Activated B cell treated with CpG ODN at 0.5 μM for 24 hours (primary cell): ENCODE measurements at places on chromosomes 11 and 22.

- DNase-seq, result no peak
Observed at GRCh38 chr22:45777046-45777851, 105.6 kb downstream of the ATXN10 start.

GRCh38 chr11:59187587-59187986 is 15.7 kb downstream of the DTX4 start:
- no peak for DNase-seq

DNA sequence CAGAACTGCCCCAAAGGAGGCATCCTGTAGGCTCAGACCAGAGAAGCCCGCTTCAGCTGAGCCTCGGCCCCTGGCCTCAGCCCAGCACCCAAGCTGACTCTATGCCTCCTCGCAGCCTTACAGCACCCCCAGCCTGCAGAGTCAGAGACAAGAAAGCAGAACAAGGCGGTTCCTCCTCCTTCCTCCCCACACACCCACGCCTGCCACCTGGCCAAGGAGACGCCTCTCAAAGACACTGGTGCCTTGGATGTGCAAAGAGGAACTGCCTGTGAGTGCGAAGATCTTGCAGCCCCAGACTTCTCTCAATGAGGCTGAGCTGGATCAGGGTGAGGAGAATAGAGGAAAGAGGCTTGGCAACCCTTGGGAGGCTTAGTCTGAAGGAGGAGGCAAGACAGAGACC is 60.2 kb downstream of the PDE2A start:
- peak; percentile 61 for DNase-seq

GRCh38 chr11:3642071-3642951 is 519 bp upstream of the ART5 start:
- DNase-seq, result no peak

GRCh38 chr11:13480198-13480597 is 15.6 kb downstream of the PTH start:
- no peak for DNase-seq

DNA sequence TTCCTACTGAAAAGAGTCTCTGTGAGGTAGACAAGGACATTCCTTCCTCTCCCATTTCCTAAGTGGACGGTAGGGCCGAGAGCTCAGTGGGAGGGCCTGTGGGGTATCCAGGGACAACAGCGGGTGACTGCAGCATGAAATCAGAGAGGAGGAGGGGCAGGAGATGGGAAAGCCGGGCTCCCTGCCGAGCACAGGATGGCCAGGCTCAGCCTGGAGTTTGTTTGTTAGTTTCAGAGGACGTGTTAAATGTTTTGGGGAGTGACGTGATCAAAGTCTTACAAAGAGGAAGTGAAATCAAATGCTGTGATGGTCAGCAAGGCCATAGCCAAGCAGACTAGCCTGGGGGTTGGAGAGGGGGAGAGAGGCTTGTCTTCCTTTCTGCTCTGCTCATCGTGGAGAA is 152.7 kb downstream of the ADAMTS15 start:
- DNase-seq, result no peak

DNA sequence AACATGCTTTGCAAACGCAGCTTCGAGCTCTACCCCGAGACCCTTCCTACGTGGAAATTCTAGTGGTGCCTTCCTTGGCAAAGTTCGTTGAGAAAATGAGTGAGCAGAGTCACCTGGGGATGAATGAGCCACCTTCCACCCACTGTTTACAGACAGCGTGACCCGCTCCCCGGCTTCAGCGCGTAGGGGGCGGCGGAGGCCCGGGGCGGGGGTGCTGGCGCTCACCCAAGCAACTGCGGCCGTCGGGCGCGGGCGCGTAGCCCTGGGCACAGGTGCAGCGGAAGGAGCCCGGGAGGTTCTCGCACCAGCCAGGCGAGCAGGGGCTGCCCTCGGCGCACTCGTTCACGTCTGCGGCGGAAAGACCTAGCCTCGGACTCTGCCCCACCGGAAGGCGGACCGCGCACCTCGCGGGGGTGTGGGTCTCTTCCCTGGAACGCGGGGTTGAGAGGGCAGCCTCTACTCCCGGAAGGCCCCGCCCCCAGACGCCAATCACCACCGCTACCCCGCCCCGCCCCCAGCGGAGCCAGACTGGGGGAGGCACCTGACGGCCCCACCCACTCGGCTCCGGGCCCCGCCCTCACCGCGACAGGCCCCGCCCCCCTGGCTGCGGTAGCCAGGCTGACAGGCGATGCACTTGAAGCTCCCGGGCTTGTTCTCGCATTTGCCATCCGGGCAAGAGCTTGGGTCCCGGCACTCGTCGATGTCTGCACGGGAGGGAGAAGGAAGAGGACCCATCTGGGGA is 11.8 kb downstream of the LTBP3 start:
- DNase-seq, result peak; percentile 99

GRCh38 chr11:107683061-107683460 is 28.8 kb downstream of the SLN start:
- no peak for DNase-seq

DNA sequence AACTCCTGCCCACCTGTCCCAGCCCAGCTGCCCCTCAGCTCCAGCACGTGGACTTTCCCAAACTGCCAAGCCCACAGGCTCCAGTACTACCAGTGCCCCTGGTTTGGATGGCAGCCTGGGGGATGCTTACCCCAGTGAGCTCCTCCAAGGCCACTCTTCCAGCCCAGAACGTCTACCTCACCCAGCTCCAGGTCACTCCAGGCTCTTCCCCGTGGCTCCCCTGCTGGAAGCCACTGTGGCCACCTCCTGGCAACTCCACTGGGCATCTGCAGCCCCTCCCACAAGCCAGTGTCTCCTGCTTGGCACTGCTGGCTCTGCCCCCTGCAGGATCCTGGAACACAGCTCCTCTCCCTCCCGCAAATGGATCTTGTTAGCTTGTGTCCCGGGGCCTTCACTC is 29.3 kb downstream of the LMO1 start:
- no peak for DNase-seq

DNA sequence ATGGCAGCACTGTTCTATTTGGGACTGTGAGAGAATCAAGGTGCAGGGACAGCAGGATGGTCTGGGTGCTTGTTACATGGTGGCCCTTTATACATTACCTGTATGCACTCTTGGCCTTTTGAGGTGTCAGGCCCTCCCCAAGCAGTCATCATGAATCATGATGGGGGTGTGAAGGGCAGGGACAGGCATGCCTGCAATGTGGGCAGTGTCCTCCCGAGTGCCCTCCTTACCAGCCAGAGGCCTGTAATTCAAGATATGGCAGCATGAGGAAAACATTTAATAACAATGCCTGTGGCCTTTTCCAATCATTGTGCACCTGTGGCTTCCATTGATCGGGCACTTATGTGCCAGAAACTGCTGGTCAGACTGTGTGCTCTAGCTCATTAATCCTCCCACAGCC is 25.5 kb upstream of the CYP2D6 start:
- DNase-seq, result no peak

DNA sequence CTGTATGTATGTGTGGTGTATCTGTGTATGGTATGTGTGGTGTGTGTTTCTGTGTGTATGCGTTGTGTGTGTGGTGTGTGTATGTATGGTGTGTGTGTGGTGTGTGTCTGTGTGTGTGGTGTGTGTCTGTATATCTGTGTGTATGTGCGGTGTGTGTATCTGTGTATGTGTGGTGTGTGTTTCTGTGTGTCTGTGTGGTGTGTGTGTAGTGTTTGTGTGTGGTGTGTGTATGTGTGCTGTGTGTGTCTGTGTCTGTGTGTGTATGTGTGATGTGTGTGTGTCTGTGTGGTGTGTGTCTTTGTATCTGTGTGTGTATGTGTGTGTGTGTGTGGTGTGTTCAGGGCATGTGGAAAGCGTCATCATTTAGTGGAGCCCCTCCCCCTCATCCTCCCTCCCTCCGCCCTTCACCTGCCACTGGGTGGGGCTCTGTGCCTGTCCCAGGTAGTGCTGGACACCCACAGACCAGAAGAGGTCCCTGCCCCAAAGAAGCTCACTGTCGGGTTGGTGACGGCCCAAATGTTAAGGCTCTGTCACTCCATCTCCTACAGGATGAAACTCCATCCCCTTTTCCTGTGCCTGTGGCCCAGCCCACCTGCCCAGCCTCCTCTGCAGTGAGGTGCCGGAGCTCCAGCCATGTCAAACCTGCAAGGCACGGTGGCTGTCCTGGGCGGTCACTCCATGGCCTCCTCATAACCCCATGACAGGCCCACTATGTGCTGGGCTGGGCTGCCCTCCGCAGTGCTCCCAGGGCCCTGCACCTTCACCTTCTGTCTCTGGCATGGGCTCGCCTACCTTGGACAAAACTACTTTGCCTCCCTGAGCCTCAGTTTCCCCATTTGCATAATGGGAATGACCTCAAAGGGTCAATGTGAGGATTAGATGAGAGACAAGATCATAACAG is 23.4 kb upstream of the SHISAL1 start:
- DNase-seq, result no peak

DNA sequence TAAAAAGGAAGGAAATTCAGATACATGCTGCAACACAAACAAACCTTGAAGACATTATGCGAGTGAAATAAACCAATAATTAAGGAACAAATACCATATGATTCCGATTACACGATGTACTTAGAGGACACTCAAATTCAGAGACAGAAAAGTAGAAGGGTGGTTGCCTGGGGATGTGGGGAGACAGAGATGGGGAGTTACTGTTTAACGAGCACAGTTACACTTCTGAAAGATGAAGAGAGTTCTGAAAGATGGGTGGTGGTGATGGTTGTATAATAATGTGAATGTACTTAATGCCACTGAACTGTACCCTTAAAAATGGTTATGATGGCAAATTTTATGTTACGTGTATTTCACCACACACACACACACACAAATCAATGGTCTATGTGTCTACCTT is 14.7 kb downstream of the ZBTB44 start:
- DNase-seq, result no peak

- DNase-seq, result no peak
Observed at GRCh38 chr11:85295694-85296271, 331.4 kb downstream of the DLG2 start.

DNA sequence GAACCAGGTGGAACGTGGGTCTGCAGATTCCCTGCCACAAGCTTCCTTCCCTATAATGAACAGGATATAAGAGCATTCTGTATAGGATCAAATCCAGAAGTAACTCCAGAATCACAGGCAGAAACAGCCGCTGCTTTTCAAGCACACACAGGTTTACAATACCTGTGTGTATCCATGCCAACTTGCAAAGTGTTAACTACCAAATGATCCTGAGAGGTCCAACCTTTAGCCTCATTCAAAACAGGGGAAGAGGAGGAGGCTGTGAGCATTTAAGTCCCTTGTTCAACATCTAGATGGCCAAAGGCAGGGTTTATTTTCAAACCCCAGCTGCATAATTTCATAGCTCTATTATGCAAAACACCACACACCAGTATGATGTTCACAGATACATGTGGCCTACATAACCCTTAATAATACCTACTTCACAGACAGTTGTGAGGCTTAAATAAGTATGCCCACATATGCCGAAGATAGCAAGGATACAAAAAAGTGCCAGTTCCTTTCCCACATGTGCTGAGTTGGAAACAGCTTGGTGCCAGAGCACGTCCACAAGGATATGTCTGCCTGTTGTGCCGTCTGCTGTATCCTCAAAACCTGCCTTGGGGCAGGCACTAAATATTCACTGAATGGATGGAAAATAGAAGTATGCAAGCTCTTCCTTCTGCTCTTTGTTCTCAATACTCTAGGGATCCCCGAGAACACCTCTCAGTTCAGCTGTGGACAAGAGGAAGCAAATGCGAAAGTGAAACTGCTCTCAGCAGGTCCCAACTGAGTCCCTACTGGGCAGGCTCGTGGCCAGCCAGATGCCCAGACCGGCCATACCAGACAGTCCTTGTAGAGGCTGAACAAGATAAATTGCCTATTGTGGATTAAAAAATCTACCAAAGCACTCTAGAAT is 66.8 kb downstream of the LARGE1 start:
- peak; percentile 20 for DNase-seq

DNA sequence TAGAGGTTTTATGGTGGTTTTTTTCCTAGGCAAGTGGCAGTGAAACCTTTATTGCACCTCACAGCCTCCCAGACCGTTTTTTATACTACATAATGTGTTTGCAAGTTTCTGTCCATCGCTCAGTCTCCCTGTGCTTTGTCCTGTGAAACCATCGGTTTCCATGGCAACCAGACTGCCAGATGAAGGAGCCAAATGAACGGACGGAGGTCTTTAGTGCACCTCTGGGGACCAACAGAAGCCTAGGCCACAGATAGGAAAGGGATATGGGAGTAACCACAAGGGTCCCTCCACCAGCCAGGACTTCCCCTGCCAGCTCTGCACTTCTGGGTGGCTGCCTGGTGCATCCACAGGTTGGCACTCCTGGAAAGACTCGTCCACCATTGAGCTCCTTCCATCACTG is 165.0 kb downstream of the CHST1 start:
- DNase-seq, result no peak

DNA sequence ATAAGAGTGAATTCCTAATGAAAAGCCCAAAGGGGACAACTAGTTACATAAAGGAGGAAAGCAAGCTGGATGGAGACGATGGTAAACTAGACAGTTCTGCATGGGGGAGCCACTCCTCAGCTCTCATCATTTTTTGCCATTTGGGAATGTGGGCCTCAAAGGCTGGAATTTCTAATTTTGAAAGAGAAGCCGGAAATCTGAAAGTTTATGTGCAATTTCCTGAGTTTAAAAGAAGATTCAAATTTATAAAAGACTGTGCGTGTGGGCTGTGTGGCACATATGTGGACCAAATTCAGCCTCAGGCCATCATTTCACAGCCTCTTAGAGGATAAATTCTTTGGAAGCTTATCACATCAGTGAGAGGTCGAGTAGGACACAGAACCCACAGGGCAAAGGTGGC is 18.3 kb upstream of the CRY2 start:
- no peak for DNase-seq

DNA sequence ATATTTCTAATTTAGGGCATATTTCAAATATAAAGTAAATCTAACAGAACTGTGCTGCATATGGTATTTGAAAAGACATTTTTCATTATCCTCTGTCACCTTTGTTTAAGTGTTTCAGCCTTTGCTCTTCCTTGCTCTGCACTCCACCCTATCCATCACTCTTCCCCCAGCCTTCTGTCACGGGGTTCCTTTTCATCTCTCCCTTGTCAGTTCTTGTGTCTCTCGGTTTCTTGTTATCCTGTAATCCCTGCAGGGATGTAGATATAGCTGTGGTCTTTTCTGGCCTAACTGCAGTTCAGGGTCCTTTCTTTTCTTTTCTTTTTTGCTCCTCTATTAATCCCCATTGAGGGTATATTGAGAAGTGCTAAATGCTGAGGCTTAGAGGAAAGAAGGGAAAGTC is 261.9 kb downstream of the DCDC1 start:
- no peak for DNase-seq

- no peak for DNase-seq
Observed at GRCh38 chr11:39741066-39741465, 1718.4 kb downstream of the LRRC4C start.

DNA sequence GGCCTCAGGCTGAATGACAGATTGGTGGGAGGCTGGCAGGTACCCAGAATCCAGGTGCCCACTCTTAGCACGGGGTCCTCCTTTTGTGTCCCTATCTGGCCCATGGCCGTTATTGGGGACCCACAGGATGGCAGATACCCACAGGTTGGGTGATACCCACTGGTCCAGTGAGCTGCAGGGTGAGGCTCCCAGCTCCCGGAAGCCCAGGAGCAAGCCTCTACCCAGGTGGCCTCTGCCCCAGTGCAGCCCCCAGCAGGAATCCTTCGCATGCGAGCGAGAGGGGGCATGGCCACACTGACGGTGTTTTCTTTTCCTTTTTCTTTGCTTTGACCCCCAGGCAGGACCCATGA is 116.1 kb downstream of the PHF21B start:
- DNase-seq, result no peak

GRCh38 chr22:43922123-43922522 is 1.5 kb upstream of the PNPLA3 start:
- DNase-seq, result no peak
